ENCODE measurements at places on chromosomes 3 and 15.

DNA sequence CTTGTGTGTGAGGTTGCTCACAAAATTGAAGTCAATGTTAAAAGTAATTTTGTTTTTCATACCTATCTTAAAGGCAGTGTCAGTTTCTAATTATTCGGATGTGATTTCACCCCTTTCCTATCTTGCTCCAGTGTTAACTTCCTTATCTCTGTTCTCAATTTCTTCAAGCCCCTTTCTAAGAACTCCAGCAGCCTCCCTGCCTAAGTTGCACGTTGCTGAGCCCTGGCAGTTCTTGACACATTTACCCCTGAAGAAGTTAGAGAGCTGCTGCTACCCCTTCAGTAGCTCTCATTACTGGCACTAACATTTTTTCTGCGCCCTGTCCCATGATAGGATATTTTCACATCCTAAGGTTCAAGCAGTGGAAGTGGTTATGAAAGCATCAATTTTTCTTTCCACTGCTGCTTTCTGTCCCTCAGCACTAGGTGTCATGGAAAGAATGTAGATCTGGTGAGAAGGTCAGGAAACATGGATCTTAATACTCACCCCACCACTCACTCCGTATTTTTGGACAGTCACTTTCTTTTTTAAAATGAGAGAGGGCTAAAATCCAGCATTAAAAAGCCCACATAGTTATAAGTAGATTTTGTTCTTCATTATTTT, 62.9 kb downstream of the OPA1 start:
- no peak for DNase-seq

GRCh38 chr15:92910451-92910850, 10.3 kb downstream of the CHD2 start:
- no peak for DNase-seq

DNA sequence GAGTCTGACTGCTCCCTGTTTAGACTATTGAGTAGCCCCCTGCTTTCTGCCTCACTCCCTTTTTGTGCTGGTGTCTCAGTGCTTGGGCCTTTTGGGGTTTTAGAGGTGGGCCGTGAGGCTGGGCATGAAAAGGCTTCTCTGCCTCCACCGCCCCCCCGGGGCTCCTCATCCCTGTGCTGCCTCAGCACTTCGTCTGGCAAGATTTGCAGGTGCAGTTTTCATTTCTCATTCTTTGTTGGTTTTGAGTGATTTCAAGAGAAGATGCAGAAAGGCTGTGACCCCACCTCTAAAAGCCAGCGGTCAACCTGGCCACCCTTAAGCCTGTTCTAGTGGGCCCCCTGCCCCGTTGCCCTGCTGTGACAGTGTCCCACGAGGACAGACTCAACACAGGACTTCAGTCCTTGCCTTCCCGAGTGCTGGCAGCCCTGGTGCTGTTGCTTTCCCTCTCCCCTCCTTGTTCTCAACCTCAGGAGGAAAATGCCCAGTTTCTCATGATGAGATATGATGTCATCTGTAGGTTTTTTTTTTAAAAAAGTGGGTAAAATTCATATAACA, 38.0 kb downstream of the APBA2 start:
- DNase-seq: no peak

DNA sequence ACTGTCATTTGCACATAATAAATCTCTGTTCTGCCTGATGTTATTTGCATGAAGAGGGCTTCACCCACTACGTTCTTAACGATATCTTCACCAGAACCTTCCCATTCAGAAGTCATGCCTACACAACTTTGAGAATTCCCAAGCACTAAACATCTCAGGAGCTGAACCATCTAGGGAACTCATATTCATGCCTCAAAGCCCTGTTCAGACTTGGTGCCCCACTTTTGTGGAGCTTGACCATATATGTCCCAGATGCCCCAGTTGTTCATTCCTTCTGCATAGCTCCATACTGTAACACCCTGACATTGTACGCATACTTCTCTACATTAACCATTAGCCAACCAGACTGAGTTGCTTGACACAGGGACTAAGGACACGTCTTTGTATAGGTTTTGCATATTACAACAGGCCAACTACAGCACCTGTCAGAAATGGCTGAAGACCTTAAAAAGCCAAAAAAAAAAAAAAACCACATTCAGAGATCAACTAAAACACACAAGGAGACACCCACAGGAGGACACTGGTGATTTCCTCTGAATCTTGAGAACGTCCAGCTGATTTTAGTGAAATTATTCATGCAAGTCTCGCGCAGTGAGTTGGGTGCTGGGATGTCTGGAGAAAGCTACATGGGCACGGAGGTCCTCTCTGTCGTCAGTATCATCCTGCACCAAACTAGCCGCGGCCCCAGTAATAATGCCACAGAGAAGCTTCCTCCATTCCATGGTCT, 141.4 kb downstream of the FOXP1 start:
- DNase-seq: no peak

DNA sequence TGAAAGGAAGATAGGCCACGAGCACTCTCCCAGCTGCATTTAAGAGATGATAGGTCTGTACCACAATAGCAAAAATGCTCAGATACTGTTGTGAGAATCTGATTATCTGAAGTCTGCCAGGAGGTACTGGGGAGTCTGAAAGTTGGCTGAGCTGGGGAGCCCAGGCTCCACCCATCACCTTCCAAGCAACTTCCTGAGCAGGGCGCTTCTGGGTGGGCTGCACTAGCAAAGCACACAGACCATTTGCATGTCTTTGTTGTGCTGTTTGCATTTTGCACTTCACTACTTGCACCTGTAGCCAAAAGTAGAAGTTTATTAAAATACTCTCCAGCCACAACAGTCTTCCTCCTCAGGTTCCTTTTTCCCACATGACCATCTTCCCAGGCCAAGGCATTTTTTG, 133.2 kb downstream of the ALDH1A2 start:
- no peak for DNase-seq

- no peak for DNase-seq
These were observed 93.8 kb upstream of the PDZRN3 start for GRCh38 chr3:73718326-73719110.

DNA sequence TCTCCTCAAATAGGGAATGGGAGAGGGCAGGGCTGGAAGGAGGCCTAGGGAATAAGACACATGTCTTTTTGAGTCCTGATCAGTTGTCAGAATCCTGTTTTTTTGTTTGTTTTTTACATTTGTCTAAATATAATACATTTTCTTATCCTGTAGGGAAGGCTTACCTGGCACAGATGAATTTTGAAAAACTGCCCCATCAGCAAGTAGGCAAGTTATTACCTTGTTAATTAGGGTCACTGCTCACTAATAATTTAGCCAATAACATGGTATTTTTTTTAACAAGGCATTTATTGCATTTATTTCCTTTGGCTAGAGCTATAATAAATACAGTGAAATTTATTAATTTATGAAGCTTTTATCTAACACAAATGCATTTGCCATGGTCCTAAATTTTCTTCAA, 423.2 kb upstream of the ONECUT1 start:
- DNase-seq: no peak

GRCh38 chr3:95654570-95655362, 1159.6 kb upstream of the EPHA6 start:
- no peak for DNase-seq

DNA sequence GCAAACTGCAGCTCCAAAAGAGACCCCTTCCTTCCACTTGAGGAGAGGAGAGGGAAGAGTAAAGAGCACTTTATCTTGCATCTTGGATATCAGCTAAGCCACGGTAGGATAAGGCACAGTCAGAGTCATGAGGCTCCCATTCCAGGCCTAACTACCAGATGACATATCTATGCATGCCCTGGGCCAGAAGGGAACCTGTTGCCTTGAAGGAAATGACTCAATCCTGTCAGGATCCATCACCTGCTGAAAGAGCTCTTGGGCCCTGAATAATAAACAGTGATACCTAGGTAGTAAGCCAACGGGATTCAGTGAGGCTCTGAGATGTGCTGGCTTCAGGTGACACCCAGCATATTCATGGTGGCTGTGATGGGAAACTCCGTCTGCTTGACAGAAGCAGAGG, 118.5 kb upstream of the EPHA3 start:
- no peak for DNase-seq

- no peak for DNase-seq
These were observed 125.6 kb downstream of the P3H2 start for GRCh38 chr3:189995129-189995528.

DNA sequence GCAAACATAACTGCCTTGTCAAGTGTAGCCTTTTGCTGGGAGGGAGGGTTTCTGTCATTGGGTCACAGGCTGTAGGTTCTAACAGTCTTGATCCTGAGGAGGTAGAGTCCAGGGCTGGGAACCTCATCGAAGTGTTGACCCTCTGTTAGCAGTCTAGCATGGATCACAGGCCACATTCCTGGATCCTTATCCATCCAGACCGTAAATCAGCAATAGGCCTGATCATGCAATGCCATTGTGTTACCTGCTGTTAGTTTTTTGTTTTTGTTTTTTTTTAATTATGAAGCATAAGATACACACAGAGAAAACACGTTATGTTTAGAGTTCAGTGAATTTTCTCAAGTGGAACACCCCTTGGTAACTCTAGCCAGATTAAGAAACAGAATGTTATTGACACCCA, 282.0 kb upstream of the TPM1 start:
- DNase-seq: no peak

- no peak for DNase-seq
These were observed 10.9 kb downstream of the MYL3 start for GRCh38 chr3:46852334-46852720.

- no peak for DNase-seq
These were observed 422.1 kb upstream of the TGFBR2 start for GRCh38 chr3:30184091-30184810.

DNA sequence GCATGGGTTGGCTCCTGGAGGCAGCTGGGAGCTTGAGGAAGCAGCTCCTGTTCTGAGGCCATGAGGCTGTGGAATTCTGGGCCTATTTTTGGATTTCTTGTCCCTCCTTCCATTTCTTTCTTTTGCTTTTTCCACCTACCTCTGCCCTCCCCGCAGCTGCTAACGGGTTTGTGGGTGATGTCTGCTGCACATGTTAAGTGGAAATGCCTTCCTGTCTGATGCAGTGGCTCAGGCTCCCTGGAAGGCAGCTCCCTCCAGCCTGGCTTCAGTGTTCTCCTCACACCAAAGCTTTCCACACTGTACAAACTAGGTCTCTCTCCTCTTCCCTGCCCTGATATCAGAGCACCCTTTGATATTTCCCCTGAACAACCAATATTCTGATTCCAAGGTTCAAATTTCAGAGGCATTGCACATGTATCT, 33.8 kb upstream of the ESYT3 start:
- no peak for DNase-seq

- no peak for DNase-seq
These were observed 14.4 kb downstream of the TYRO3 start for GRCh38 chr15:41573396-41573795.

DNA sequence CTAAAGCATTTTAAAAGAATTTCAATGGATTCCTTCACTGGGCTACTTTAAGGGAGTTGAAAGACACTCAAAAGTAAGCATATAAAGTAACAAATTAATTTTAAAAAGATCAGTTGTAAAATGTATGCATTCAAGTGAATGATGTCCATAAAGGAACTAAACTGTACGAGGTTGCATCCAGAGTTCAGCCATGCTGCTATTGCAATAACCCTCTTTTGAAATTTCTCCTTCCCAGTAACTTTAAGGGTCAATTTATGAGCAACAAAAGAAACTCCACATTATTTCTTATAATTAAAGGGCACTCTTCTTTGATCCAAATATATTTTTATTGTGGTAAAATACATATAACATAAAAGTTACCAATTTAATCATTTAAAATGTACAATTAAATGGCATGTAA, 22.9 kb downstream of the BTLA start:
- DNase-seq: no peak

DNA sequence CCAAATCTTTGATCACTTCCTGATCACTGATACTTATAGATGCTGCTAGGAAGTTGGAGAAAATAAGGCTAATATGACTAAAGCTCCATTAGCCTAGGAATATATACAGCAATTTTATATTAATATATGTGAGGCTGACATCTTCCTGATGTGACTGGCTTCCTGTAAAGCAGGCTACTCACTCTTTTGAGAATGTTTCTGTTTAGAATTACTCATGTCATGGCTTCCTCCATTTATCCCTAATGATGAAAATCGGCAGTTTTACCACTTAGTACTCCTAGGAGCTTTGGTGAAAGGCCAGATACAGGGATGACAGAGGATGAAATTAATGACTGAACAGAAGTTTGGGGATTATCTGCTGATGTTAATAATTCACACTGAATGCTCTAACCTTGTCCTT, 3.9 kb upstream of the MAP1A start:
- DNase-seq: no peak

DNA sequence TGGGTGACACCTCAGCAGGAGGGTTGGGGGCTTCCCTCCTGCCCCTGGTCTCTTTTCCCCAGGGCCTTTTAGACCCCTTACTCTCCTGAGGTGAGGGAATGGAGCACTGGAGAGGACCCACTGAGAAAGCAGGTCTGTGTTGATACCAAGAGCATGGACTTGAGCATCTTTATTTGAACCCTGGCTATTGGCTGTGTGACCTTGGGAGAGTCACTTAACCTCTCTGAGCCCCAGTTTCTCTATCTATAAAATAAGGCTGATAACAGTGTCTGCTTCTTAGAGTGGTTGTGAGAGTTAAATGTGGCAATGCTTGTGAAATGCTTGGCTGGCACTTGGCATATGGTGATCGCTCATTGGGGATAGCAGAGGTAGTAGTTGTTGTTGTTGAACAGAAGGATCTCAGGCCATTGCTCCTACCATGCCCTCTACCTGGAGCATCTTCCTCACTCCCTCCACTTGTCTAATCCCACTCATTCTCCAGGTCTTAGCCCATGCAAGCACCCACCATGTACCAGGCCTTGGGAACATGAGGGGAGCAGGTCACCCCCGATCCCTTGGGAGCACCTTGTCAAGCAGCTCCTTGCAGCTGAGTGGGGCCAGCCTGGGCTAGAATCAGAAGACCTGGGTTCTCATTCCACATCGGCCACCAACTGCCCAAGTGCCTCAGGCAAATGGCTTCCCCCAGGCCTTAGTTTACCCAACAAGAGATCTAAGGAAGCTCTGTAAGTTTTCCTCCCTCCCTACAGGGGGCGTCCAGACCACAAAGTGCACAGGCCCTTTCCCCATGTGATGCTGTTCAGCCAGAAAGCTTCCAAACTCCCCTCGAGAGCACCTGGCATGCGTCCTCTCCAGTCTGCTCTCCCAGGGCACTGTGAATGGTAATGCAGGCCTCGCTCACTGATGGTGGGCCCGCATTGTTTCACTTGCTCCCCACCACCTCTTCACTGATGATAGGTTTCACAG, 96.7 kb downstream of the LSM3 start:
- no peak for DNase-seq

GRCh38 chr3:184426691-184427141, 46.9 kb downstream of the CHRD start:
- DNase-seq: no peak

DNA sequence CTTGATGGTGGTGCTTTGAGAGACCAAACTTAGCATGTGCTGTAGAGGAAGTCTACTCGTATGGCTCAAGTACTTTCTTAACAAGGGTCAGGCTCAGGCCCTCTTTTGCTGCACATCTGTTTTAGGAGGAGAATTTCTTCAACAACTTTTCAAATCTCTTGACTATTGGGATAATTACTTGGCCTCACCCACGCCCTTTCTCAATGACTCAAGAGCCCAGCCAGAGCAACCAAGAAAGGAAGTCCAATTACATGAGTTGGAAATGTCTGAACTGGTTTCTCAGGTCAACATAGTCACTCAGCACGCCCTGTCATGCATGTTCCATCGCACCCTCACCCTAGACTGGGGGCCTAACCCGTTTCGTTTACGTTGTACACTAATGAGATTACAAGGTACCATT, 44.8 kb upstream of the UMPS start:
- no peak for DNase-seq
